ENCODE measurements at places on chromosomes 3 and 15.

DNA sequence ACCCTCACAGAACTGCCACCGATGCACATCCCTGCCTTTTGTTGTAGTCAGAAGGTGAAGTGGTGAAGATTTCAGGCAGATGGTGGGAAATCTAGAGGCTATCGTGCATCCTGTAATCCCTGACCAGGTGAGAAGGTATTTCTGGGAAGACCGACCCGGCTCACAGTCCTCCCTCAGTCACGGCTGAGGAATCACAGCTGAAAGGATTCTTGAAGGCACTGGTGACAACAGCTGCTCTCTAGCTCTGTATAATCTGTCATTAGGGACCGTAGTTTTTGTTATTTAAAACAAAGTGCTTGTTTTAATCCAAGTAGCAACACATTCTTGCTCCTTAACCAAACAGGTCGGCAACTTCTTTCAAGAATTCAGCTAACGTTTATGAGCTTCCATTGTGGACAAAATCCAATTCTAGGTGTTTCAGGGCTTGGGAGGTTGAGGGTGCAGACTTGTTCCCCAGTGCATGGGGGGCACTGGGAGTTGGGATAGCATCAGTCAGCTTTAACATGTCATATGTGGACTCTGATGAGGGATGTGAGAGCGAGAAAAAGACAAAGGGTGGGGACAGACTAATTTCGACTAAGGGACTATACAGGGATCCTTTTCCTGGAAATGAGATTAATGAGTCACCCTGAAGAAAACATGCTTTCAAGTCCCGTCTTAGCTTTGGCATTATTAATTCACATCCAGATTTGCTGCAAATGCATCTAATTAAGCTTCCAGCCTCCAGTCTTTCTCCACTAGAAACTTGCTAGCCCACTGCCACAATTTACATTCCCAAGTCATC, 141.0 kb upstream of the RASGRP1 start:
- DNase-seq = no peak

DNA sequence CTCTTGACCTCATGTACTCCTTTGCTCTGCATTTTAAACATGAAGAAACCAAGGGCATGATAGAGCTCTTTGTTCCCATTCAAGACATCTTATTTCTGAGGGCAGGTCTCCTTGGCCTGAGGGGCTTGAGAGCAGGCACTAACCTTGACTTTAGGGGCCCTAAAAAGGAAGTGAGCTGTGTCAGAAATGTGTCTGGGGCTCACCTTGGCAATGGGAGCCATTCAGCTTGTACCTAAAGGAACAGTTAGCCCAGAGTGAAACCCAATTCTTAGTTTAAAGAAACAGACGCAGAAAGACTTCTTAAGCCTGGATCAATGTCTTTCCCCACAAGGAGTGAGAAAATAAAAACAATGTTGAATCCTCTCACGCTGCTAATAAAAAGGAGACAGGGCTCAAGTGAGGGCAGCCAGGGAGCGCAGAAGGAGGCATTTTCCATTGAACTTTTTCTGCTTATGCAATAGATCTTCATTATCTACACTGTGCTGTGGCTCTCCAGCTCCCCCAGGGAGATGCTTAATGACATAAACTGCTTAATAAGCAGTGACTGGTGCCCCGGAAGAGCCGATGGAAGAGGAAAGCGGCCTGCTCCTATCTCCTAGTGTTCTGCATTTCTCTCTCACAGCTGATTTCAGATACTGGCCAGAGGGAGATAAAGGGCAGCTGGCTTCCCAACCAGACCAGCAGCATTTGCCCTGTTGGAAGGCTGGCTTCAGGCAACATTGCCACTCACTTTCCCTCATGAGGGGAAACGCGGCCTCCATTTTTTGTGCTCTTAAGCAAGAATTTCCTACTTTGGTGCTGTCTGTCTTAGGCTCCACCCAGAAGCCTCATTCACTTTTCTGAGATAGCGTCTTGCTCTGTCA, 152.0 kb downstream of the OPA1 start:
- no peak for DNase-seq

DNA sequence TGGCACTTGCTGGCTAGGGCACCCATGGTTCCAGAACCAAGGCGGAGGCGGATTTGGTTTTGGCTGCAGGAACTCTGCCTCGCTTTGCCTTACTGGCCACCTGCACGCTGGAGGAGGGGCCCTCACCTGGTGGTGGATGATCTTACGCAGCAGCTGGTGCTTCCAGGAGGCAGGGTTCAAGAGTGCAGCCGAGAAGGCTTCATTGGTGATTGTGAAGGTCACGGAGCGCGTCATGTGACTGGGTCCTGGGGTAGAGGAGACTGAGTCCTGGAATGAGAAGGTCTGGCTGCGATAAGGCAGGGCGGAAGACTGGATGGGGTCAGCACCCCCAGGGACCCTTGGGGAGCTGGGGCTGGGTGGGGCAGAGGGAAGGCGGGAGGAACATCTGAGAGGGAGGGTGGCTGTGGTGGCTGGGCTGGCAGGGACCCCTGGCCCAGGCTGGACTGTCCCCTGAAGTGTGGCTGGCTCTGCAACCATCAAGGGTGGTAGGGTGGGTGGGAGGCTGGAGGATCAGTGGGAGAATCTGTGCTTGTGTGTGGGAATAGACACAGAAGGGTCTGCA, 25.8 kb upstream of the GOLGA6C start:
- no peak for DNase-seq

- peak; percentile 72 for DNase-seq
Measured at GRCh38 chr3:152269056-152269830, 514 bp downstream of the MBNL1 start.

- DNase-seq = no peak
Measured at GRCh38 chr15:47542312-47542989, 174.9 kb upstream of the SEMA6D start.

Measured in renal cortex interstitium (tissue), 15 donors.